ENCODE measurements at places on chromosomes 6 and 20. TPM values are rescaled to one million over a fixed set of nuclear protein-coding genes. Genes with fewer than 3 reads are reported as not detected.

GRCh38 chr20:35582131-35582530 is 33.5 kb upstream of the SPAG4 start:
- H3K4me3 ChIP-seq: no peak overlapping the region
- no peaks in the 10 kb centered on the region for H3K4me1 ChIP-seq
- H3K27me3 ChIP-seq: no peaks in the 10 kb centered on the region
- H3K36me3 ChIP-seq: no peaks in the 10 kb centered on the region

The CEP162 gene
- total RNA-seq: 11.4 TPM

GRCh38 chr6:137892271-137892708 is 25.2 kb downstream of the TNFAIP3 start:
- no peaks in the 10 kb centered on the region for H3K4me1 ChIP-seq
- no peak for DNase-seq
- H3K27me3 ChIP-seq: no peaks in the 10 kb centered on the region
- no peak overlapping the region for H3K27ac ChIP-seq
- H3K4me3 ChIP-seq: no peak overlapping the region

DNA sequence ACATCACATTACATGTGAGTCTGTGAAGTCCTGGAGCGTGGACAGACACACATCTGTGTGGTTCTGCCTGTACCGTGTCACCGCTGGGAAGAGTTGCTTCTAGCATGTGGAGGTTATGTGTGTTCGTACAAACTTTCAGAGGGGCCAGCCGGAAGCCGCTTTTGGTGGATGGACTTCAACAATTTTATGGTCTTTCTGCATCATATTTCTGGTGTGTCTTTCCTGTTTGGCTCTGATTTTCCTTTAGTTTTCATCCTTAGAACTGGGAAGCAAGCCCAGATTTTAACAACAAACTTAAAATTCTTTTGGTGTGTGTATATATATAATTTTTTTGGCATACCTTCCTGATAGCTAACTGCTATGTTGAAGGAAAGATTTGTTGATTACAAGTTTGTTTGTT is 71.2 kb downstream of the TIAM2 start:
- no peaks in the 10 kb centered on the region for H3K4me1 ChIP-seq
- H3K27me3 ChIP-seq: no peaks in the 10 kb centered on the region
- H3K27ac ChIP-seq: no peak overlapping the region
- peaks cover 3% of the 10 kb centered on the region for H3K36me3 ChIP-seq
- no peak overlapping the region for H3K4me3 ChIP-seq

The AURKA gene
- 81.9 TPM for total RNA-seq

DNA sequence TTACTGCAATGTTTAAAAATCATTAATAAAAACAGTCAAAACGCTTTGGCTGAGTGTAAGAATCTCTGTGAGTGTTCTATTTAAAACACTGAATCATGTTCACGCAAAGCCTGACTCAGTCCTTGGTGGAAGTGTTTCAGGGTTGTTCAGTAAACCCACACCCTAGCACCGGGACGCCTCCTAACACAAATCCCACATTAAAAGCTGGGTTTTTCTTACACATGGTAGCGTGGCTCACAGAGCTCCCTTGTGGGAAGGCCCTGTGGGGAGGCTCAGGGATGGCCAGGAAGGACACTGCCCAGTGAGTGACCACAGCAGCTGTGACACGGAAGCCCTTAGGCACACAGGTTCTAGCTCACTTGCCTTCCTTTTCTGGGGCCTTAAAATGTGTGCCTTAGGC is 80.2 kb downstream of the GMPR start:
- no peak for DNase-seq
- no peak overlapping the region for H3K27ac ChIP-seq
- H3K4me3 ChIP-seq: no peak overlapping the region

DNA sequence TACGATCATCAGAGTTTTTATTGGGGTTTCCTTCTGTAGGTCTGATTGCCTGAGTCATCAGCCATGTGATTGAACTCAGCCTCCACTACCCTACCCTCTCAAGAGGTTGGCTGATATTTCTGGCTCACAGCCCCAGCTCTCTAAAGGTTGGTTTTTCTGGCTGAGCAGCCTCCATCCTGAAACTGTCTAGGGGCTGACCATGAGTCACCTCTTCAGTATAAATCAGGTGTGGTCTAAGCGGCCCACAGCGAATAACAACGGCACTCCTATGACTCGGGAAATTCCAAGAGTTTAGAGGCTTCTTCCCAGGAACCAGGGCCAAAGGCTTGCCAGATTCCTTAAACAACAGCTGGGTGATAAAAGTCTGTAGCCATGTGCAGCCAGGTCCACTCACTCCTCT is 115.5 kb downstream of the SOD2 start:
- H3K27ac ChIP-seq: no peak overlapping the region
- H3K27me3 ChIP-seq: no peaks in the 10 kb centered on the region
- H3K4me3 ChIP-seq: no peak overlapping the region
- peak; percentile 37 for DNase-seq

The ZNF391 gene
- total RNA-seq: 4.4 TPM

DNA sequence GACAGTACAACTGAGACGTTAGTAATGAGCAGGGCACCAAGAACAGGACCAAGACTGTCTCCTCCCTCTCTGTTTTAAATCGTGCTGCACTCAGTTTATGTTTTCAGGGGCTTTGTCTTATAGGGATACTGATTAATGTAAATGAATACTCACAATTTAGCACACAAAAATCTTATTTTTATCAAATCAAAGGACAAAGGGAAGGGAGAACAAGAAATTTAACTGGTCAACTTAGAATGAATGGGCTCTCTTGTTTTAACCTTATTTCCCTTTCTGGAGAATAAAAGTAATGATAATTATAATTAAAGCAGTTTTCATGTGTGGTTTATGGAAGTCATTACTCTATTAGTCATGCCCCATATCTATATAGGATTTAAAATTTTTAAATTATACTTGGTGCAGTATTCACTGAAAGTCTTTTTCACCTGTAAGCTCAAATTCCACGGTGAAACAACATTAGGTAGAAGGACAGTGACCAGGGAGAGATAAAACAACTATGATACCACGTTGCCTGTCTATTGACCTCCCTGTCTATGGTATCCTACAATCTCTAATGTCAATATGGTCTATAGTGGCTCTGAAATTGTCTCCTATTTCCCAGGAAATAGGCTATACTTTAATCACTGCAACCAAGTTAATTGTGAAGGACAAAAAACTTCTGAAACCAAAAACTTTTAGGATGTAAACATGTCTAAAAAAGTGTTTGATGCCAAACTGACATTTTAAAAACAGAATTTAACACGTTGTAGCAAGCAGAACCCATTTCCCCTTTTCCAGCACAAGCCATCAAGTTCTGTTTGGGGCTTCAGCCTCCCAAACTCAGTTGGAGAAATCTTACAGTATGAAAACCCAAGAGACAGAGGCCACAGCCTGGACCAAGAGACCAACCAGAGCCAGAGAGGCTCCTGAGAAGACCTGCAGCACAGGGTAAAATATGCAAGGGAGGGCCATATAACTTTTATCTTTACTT is 15.0 kb downstream of the ELOVL5 start:
- no peak overlapping the region for H3K4me3 ChIP-seq
- H3K27ac ChIP-seq: no peak overlapping the region
- H3K36me3 ChIP-seq: peaks cover 18% of the 10 kb centered on the region
- H3K4me1 ChIP-seq: peaks cover 19% of the 10 kb centered on the region
- no peaks in the 10 kb centered on the region for H3K27me3 ChIP-seq

The DEFB124 gene
- not detected for total RNA-seq

DNA sequence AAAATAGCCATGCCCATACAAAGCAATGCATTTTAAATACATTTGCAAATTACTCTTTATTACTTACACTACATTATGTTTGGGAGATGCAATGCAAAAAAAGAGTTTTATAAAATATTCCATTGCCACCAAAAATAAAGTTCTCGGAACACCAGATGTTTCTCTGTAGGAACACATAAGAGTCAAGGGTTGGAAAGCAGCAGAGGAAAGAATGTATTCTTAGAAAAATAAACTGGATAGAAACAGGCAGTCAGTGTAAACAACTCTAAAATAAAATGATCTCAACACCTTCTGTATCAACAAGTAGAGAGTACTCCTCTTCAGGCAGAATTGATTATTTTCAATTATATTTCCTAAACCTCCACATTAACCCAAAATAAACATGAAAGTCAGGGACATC is 28.1 kb downstream of the KIF13A start:
- H3K27me3 ChIP-seq: no peaks in the 10 kb centered on the region
- H3K4me3 ChIP-seq: no peak overlapping the region
- H3K4me1 ChIP-seq: no peaks in the 10 kb centered on the region
- DNase-seq: no peak
- H3K27ac ChIP-seq: no peak overlapping the region
- H3K36me3 ChIP-seq: no peaks in the 10 kb centered on the region

The GPLD1 gene
- 7.5 TPM for total RNA-seq

- no peaks in the 10 kb centered on the region for H3K4me1 ChIP-seq
- no peak overlapping the region for H3K4me3 ChIP-seq
- H3K27me3 ChIP-seq: no peaks in the 10 kb centered on the region
These were observed 22.2 kb downstream of the RNF24 start for GRCh38 chr20:3993109-3993508.

The ZNF165 gene
- 5.8 TPM for total RNA-seq

- H3K36me3 ChIP-seq: peaks cover 47% of the 10 kb centered on the region
- DNase-seq: peak; percentile 56
- H3K4me3 ChIP-seq: peak overlapping the region; percentile 64
- H3K4me1 ChIP-seq: peaks cover 15% of the 10 kb centered on the region
These were observed 9.1 kb downstream of the BCL2L1 start for GRCh38 chr20:31713312-31714273.

GRCh38 chr6:127518191-127518709 is 885 bp downstream of the MTCL3 start:
- H3K4me3 ChIP-seq: peak overlapping the region; percentile 95
- H3K36me3 ChIP-seq: peaks cover 2% of the 10 kb centered on the region
- DNase-seq: no peak

GRCh38 chr20:47016068-47016664 is 121.5 kb downstream of the EYA2 start:
- no peak overlapping the region for H3K4me3 ChIP-seq
- H3K27me3 ChIP-seq: peaks cover 2% of the 10 kb centered on the region
- no peaks in the 10 kb centered on the region for H3K4me1 ChIP-seq
- DNase-seq: no peak
- no peaks in the 10 kb centered on the region for H3K36me3 ChIP-seq
- H3K27ac ChIP-seq: no peak overlapping the region

- H3K4me1 ChIP-seq: no peaks in the 10 kb centered on the region
- no peak overlapping the region for H3K4me3 ChIP-seq
- peaks cover 3% of the 10 kb centered on the region for H3K36me3 ChIP-seq
These were observed 55.1 kb downstream of the ARID1B start for GRCh38 chr6:156832231-156832647.

DNA sequence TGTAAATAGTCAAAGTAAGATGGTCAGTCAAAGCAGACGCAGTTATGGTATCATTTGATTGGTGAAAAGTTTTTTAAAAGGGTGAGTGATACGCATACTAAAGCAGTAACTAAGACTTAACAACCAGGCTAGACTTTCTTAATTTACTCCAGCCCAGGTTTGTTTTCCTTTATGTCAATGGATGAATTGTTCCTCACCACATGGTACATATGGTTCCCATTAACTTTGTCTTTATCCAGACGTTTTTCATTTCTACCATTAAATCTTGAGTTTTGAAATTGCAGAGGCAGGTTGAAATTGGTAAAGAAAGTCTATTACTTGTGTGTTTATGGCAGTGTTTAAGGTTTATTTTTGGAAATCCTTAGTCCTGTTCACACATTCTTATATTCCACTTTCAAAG is 98.5 kb upstream of the SCGN start:
- peaks cover 1% of the 10 kb centered on the region for H3K36me3 ChIP-seq
- no peaks in the 10 kb centered on the region for H3K27me3 ChIP-seq
- H3K4me1 ChIP-seq: no peaks in the 10 kb centered on the region
- H3K4me3 ChIP-seq: no peak overlapping the region
